ENCODE measurements at places on chromosomes 11 and 22. TPM values are rescaled to one million over a fixed set of nuclear protein-coding genes. Genes with fewer than 3 reads are reported as not detected.
A peak's percentile ranks its signal among the peaks of the same experiment; 100 is the strongest.

Gene STK33
- total RNA-seq, result 0.12 TPM

Gene OR52N4
- not detected for total RNA-seq

Gene DRD4
- total RNA-seq, result 0.44 TPM

Gene GAB4
- total RNA-seq, result not detected

Gene OR8D4
- total RNA-seq, result not detected

DNA sequence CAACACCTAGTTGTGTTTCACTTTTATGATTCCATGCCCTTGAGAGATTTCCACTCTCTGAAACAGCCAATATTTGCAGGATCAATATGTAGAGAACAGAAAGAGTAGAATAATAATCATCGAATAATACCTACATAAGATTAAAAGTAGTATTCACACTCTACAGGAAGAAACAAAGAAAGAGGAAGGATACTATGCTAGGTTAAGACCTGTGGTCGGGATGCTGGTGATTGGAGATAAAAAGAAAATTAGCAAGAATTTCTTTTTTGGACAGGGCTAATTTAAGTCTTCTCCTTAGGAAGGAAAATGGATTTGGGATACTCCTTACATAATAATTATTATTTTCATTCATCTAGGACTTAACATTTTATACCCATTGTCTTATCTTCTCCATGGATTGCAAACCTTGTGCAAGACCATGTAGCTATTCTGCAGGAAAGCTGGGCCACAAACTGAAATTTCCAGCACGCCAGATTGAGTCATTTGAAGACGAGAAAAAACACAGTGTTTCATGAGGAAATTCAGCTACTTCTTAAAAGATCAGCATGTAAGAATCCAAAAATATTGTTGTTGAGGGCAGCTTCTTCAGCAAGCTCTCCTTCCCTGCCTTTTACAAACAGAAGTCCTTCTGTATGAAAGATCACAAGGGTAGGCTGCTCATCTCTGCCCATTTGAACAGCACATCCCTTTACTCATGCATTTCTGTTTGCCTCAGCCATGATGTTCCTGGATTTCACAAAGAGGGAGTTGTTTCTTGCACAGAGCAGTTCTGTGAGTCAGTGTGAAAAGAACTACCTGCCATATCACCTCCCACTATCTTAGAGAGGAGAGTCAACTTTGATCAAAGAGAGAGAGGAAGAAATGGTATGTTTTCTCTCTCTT lies 90.7 kb downstream of the FAM76B start:
- DNase-seq, result no peak
- no peak overlapping the region for H3K27ac ChIP-seq
- H3K36me3 ChIP-seq, result no peaks in the 10 kb centered on the region
- H3K27me3 ChIP-seq, result no peaks in the 10 kb centered on the region

DNA sequence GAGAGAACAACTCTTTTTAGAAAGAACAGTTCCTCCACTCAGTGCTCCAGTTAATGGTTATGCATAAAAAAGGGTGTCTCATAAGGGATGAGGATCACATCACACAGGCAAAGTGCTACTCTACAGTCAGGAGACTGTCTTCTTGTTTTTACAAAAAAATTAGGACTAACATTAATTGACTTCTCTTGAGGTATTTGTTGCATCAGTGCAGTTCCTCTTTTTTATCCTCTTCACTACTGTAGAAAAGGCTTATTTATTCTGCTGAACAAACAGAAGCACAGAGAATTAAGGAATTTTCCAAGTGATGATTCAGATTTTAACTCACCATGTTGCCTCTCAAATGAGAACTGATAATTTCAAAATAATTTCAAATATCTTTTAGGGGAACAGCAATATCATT lies 1.9 kb downstream of the MMP8 start:
- H3K27ac ChIP-seq, result no peak overlapping the region
- no peaks in the 10 kb centered on the region for H3K36me3 ChIP-seq
- no peaks in the 10 kb centered on the region for H3K4me1 ChIP-seq
- H3K27me3 ChIP-seq, result no peaks in the 10 kb centered on the region
- no peak overlapping the region for H3K4me3 ChIP-seq

DNA sequence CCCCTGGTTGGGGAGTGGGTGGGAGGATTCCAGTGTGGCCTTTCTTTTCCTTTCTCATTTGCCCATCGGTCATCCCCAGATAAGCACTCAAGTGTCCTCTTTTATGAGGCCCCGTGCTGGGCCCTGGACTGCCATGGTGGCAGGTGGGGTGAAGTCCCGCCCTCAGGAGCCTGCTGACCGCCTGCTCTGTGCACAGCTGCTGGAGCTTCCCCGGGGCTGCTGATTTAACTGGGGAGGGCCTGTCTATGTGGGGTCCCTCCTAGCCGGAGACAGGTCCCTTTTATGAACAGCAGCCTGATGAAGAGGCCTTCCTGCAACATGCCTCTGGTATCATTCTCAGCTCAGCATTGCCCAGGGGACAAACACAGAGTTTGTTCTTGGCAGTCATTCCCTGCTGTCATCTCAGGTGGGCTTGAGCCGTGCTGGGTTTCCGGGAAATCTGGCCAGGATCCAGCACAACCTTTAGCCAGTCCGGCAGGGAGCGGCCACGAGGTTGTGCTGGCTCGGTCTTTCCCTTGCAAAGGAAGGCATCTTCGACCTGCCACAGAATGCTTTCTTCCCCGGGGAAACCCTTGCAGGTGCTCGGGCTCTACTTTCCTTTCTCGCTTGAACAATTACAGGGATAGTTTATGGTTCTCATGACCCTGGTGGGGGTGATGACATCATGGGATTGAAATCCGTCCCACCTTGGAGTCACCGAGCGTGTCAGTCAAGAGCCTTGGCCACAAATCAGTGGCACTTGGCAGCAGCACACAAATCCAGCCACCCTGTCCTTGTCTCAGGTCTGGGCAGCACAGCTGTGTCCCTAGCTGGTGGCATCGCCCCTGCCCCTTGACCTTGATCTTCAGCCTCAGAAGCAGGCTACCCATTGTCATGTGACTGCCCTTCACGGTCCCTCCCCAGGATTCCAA lies 20.1 kb downstream of the ST14 start:
- no peak overlapping the region for H3K27ac ChIP-seq
- peaks cover 3% of the 10 kb centered on the region for H3K4me1 ChIP-seq
- no peak overlapping the region for H3K4me3 ChIP-seq

GRCh38 chr22:19596680-19597398 lies 72.6 kb upstream of the CLDN5 start:
- peaks cover 15% of the 10 kb centered on the region for H3K4me1 ChIP-seq
- no peak overlapping the region for H3K4me3 ChIP-seq
- H3K36me3 ChIP-seq, result no peaks in the 10 kb centered on the region
- H3K27me3 ChIP-seq, result no peaks in the 10 kb centered on the region
- peak overlapping the region; percentile 83 for H3K27ac ChIP-seq

DNA sequence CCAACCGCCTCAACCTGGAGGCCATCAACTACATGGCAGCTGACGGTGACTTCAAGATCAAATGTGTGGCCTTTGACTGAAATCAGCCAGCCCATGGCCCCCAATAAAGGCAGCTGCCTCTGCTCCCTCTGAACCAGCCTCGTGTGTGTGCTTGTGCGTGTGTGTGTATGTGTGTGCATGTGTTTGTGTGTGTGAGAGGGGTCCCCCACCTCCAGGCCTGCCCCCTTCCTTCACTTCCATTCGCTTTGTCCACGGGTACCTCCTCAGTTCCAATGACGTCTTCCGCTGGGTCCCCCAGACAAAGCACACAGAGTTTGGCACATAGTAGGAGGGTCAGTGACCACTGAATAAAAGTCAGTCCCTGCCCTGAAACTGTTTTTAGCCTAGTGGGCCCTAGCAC lies 4.2 kb downstream of the LGALS1 start:
- H3K36me3 ChIP-seq, result no peaks in the 10 kb centered on the region
- no peak for DNase-seq
- H3K4me1 ChIP-seq, result peaks cover 14% of the 10 kb centered on the region
- no peak overlapping the region for H3K4me3 ChIP-seq

GRCh38 chr11:41081756-41082285 lies 377.6 kb downstream of the LRRC4C start:
- H3K27ac ChIP-seq, result no peak overlapping the region
- no peak for DNase-seq
- H3K4me3 ChIP-seq, result no peak overlapping the region
- no peaks in the 10 kb centered on the region for H3K27me3 ChIP-seq
- no peaks in the 10 kb centered on the region for H3K36me3 ChIP-seq

- peak overlapping the region; percentile 99 for H3K27ac ChIP-seq
- H3K4me3 ChIP-seq, result peak overlapping the region; percentile 94
- no peaks in the 10 kb centered on the region for H3K4me1 ChIP-seq
- no peaks in the 10 kb centered on the region for H3K27me3 ChIP-seq
Observed at GRCh38 chr22:42855721-42856120, 1.4 kb downstream of the ARFGAP3 start.

DNA sequence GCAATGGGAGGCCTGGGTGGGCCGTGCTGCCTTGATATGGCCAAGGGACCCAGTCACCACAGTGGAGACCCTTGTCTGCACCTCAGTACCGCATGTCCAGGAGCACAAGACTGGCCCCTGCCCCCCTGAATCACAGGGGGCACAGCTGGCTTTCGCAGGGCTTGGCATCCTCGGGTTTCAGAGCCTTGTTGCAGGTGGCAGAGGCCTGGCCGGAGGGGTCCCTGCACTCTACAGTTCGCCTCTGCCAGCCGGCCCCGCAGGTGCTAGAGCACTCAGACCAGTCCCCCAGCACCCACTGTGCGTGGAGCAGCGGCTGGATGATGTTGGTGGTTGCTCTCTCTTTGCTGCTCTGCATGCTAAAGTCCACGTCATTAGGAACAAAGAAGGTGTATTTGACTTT lies 23.0 kb downstream of the ADAMTS8 start:
- no peak overlapping the region for H3K27ac ChIP-seq
- H3K27me3 ChIP-seq, result no peaks in the 10 kb centered on the region
- DNase-seq, result no peak
- H3K4me1 ChIP-seq, result no peaks in the 10 kb centered on the region

- H3K27me3 ChIP-seq, result no peaks in the 10 kb centered on the region
- DNase-seq, result no peak
- H3K4me3 ChIP-seq, result no peak overlapping the region
Observed at GRCh38 chr22:46770726-46771125, 8.3 kb downstream of the TBC1D22A start.

- H3K4me1 ChIP-seq, result no peaks in the 10 kb centered on the region
- no peak overlapping the region for H3K4me3 ChIP-seq
- no peaks in the 10 kb centered on the region for H3K27me3 ChIP-seq
- H3K27ac ChIP-seq, result no peak overlapping the region
Observed at GRCh38 chr22:30878516-30879414, 89.8 kb downstream of the MORC2 start.

DNA sequence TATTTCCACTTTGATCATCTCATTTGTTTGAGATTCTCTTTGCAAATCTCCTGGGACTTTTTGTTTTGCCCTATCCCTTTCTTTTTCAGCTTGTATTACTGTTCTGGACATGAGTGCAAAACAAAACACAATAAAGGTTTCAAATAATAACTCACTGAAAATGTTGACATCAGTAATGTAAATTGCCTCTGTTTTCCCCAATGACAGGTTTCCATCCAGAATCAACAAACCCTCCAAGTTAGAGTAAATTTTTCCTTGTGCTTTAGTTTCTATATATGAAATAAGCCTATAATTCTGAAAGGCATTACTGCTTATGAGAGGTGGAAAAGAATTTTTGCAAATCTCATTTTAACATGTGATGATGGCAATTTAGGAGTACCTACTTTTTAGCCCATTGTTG lies 187.0 kb upstream of the ANO3 start:
- no peaks in the 10 kb centered on the region for H3K27me3 ChIP-seq
- H3K27ac ChIP-seq, result no peak overlapping the region
- no peak overlapping the region for H3K4me3 ChIP-seq
- peaks cover 16% of the 10 kb centered on the region for H3K4me1 ChIP-seq
- no peak for DNase-seq
- no peaks in the 10 kb centered on the region for H3K36me3 ChIP-seq

DNA sequence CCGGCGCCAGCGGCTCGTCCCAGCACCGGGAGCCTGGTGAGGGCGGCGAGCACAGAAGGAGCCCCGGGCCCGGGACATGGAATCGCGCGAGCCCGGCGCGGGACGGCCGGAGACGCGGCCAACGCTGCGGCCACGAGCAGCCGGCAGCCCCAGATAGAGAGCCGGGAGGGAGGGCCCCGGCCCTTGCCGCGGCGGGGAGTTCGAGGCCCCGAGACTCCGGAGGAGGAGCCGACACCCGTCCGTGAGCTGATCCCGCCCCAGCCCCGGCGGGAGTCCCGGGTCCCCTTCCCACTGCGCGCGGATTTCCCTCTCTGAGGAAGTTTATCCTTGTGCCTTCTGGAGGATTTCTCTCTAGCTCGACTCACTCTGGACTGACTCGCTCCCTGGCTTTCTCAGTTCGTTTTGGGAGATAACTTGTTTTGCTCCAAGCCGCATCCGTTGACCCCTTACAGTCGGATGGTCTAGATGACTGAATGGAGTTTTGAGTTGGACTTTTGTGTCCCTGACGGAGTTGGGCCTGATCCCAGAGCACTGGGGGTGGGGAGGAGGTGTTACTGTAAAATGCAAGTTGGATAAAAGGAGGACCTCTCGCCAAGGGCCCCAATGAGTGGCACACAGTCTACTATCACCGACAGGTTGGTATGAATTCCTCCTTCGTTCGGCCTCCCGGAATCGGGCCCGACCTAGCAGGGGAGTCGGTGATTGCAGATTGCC lies 585 bp downstream of the ARHGEF12 start:
- no peaks in the 10 kb centered on the region for H3K36me3 ChIP-seq
- H3K27me3 ChIP-seq, result no peaks in the 10 kb centered on the region
- no peaks in the 10 kb centered on the region for H3K4me1 ChIP-seq
- peak overlapping the region; percentile 77 for H3K4me3 ChIP-seq
- peak overlapping the region; percentile 99 for H3K27ac ChIP-seq

DNA sequence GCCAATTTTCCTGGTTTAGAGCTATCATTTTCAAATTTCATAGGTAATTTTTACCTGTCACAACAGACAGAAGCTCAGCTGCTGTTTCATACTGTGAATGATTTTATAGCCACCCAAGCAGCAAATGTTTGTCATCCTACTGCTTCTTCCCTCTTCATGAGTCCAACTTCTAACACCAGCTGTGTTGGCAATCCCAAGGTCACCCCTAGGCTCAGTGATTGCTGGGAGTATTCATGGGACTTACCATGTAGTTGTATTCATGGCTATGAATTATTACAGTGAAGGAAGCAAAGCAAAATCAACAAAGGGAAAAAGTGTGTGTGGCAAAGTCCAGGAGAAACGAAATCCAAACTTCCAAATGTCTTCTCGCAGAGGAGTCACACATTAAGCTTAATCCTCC lies 28.5 kb downstream of the CUL5 start:
- no peaks in the 10 kb centered on the region for H3K36me3 ChIP-seq
- no peak for DNase-seq
- no peak overlapping the region for H3K27ac ChIP-seq
- no peaks in the 10 kb centered on the region for H3K27me3 ChIP-seq
- H3K4me1 ChIP-seq, result peaks cover 14% of the 10 kb centered on the region
- no peak overlapping the region for H3K4me3 ChIP-seq

- no peaks in the 10 kb centered on the region for H3K27me3 ChIP-seq
- H3K4me3 ChIP-seq, result no peak overlapping the region
- no peaks in the 10 kb centered on the region for H3K36me3 ChIP-seq
- no peak overlapping the region for H3K27ac ChIP-seq
Observed at GRCh38 chr11:124676386-124676785, 2.7 kb downstream of the SPA17 start.

- H3K4me1 ChIP-seq, result no peaks in the 10 kb centered on the region
- H3K27me3 ChIP-seq, result no peaks in the 10 kb centered on the region
- no peaks in the 10 kb centered on the region for H3K36me3 ChIP-seq
- no peak for DNase-seq
Observed at GRCh38 chr11:70423523-70424505, 25.5 kb downstream of the CTTN start.

- H3K27ac ChIP-seq, result no peak overlapping the region
- no peak for DNase-seq
- H3K4me3 ChIP-seq, result no peak overlapping the region
Observed at GRCh38 chr11:12744826-12745502, 70.7 kb downstream of the TEAD1 start.
